ENCODE measurements at places on chromosomes 3 and 15.

GRCh38 chr3:48023377-48023776 is 7.2 kb upstream of the MAP4 start:
- DNase-seq = no peak

DNA sequence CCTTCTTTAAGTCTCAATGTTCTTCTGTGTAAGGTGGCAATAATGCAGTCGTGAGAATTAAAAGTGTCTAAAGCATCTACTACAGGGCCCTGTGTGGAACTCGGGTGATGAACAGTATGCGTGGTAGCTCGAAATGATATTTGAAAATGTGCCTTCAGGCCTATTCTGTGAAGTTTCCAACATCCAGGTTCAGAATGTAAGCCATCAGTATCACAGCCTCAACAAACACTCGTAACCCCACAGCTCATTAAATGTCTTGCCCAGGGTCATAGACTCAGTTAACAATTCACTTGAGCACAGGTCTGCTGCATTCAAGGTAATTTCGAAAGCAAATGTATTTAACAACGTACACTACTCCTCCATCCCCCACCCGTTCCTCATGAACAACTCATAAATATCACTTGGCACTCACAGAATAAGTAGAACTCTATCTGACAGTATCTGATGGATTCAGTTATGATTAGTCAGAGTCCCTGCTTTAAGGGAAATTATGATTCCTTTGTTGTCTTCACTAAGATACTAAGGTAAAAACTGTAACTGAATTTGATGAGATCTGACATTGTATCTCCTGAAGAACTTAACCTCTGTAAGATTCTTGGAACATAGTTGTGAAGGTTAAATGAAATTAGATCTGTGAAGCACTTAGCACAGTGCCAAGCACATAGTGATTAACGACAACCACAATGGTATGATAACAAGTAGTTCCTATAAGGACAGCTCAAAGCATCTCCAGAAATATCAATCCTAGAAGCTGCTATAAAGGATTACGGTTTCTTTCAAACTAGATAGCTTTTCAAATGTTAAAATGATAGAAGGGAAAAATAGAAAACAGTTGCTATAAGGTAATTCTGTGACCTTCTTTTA is 642.3 kb downstream of the TBL1XR1 start:
- no peak for DNase-seq

DNA sequence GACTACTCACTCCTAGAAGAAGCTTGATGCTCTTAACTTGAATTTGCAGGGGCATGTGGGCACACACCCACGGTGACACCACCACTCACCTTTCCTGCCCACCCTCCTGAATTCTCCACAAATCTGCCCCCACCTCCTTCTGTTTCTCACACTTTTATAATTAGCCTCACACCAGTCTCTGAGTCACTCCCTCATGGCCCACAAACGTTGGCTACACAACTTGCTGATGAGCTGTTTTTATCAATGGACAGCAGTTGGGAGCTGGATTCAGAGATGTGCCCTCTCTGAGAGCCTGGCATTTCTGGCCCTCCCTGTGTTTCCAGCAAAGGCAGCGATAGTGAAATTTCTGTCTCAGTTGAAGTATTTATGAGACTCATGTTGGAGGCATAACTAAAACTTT is 1.3 kb downstream of the COLQ start:
- DNase-seq = no peak

GRCh38 chr3:152608696-152609594 is 226.0 kb upstream of the P2RY1 start:
- DNase-seq = no peak

DNA sequence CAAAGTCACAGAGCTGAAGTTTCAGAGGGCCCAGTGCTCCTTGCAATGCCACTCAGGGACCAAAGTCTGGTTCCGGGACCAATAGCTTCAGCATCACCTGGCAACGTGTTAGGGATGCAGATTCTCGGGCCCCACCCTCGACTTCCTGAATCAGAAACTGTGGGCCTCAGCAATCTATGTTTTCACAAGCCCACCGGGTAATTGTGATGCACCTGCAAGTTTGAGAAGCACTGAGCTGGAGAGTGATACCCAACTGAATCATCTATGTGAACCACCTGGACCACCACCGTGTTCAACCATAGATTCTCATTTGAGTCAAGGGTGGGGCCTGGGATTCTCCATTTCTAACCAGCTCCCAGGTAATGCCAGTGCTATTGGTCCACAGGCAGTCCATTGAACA is 55.7 kb downstream of the CORO2B start:
- DNase-seq = no peak

DNA sequence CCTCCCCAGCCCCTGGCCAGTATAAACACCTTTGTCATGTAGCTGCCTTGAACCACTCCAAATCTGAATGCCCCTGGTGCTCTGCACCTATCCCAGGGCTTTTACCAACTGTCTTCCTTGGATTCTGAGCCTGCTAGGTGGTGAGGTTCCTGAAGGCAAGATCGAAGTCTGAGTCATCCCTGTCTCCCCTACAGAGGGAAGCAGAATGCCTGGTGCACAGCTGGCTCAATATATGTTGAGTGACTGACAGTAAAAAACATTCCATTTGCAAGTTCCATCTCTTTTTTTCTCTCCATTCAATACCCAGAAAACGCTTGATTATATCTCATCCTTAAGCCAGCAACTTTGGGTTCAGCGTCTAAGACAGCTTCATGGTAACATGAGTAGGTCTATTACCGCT is 24.7 kb downstream of the SLC24A1 start:
- DNase-seq = no peak

DNA sequence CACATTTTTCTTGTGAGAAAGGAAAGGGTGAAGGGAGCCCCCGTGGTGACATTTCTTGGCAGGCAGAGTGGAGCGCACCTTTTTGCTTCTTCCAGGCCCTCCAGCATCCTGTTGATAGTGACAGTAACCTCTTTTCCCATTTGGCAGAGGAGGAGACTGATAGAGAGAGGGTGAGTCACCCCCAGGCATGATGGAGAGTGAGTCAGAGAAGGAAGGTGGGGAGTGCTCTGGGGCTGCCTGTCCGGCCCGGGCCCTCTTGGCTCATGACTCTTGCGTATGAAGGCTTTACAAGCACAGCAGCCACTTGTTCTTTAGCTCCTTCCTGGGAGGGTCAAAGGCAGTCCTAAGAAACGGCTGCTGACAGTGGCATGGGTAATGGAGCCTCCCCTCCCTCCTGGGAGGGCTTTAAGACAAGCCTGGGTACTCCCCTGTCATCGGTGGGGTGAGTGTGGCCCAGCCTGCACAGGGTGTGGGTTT is 16.0 kb downstream of the ANKRD63 start:
- DNase-seq = no peak

DNA sequence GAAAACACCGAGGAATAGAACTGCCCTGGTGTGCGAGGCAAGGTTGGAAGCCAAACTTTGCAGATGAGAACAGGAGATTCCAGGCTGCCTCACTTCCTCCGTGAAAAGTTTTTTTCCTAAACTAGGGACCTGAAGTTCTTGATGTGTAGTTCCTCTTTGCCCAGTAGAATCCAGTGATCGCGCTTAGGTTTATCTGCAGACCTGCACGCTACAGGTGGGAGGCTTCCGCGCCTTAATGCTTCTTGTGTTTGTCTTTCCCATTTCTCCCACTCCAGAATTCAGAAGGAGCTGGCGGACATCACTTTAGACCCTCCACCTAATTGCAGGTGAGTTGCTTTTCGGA is 5.4 kb downstream of the UBE2E1 start:
- DNase-seq = no peak

- DNase-seq = no peak
Observed at GRCh38 chr3:53651927-53652326, 157.5 kb downstream of the CACNA1D start.

DNA sequence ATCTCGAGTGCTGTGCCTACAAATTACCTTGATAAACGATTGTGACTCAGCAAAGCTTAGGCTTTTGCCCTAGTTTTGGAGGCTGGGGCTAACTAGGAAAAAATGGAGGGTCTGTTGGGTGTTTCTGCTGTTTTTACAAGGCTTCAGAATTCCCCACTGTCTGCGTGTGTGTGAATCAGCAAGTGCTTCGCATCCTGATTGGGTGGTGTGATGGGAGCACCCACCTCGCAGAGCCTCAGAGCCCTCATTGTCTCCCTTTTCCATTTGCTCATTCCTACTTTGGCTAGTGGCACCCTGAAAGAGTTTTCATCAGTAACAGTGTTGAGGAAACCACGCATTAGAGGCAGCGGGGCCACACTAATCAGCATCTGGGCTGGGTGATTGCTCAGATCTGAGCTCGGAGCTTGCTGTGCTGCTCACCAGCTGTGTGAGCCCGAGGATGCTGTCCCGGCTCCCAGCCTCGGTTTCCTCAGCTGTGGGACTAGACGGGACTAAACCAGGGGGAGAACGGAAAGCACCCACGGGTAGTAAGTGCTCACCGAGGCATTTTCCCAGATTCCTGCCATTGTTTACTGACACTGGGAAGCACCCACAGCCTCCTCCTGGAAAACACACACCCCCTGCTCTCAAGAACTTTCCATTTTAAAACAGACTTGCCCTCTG is 40.6 kb downstream of the GOLGA8S start:
- no peak for DNase-seq

DNA sequence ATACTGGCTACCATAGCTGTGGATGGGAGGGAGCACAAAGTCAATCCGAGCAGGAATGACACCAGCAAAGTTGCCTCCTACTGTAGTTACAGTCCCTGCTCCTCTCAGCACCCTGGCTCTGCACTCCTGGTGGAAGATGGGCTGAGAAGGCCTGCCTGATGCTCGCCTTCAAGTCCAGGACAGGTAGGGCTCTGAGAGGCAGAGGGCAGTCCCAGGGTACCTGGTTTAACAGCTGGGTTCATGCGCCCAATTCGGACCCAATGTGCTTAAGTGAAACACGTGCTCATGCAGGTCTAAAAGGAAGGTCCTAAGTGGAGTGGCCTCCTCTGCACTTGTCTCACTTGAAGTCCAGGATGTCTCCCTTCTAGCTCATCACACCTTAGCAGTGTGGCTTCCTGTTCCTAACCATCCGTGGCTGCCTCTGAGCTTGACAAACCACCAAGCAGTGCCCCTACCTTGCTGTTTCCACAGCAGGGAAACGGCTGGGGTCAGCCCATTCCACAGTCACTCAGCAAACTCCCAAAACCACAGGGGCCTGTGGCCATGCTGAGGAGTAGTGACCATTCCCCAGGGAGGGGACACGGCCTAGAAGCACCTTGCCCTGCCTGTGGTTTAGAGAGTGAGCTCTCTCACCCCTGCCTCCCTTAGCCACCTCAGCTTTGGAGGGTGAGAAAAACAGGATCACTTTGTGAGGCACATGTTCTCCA is 3.9 kb upstream of the MUSTN1 start:
- DNase-seq = no peak

- no peak for DNase-seq
Observed at GRCh38 chr3:145719114-145719513, 441.9 kb downstream of the PLOD2 start.

GRCh38 chr15:29411299-29411698 is 141.7 kb upstream of the NSMCE3 start:
- DNase-seq = no peak

DNA sequence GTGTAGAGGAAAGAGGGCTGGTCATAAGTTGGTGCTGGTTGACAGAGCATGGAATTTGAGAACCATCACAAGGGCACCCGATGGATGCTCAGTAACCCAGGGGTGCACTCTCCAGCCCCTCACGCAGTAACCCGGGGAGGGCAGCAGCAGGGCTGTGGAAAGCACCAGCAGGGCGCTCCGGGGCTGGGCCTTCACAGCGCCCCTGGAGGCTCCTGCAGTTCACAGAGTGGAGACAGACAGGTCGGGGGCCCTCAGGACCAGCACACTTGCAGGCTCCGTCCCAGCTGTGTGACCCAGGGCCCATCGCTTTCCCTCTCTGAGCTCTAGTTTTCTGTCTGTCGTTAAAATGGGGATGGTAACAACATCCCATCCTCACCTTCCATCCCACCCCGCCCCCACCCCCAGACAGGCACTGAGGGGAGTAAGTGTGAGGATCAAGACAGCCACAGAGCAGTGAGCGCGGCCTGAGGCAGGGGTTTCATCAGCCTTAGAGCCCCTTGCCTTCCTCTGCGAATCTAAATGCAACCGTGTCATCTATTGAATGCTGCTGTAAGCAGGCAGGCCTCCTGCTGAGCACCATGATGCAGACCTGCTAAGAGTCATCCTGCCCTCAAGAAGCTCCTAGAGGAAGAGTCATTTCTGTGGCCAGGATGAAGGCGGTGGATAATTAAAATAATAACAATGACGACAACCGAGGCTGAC is 90.2 kb upstream of the LINGO1 start:
- no peak for DNase-seq

- DNase-seq = peak; percentile 38
Observed at GRCh38 chr15:41987246-41987924, 15.0 kb upstream of the EHD4 start.

- no peak for DNase-seq
Observed at GRCh38 chr3:135213822-135214221, 418.8 kb downstream of the EPHB1 start.

- no peak for DNase-seq
Observed at GRCh38 chr15:82178061-82178460, 84.5 kb downstream of the EFL1 start.

- no peak for DNase-seq
Observed at GRCh38 chr3:279325-279724, 82.8 kb downstream of the CHL1 start.

- no peak for DNase-seq
Observed at GRCh38 chr3:22942981-22943380, 260.1 kb upstream of the UBE2E2 start.

GRCh38 chr15:99442252-99442897 is 123.4 kb upstream of the MEF2A start:
- DNase-seq = no peak

GRCh38 chr3:167066977-167067786 is 312.9 kb downstream of the ZBBX start:
- no peak for DNase-seq

DNA sequence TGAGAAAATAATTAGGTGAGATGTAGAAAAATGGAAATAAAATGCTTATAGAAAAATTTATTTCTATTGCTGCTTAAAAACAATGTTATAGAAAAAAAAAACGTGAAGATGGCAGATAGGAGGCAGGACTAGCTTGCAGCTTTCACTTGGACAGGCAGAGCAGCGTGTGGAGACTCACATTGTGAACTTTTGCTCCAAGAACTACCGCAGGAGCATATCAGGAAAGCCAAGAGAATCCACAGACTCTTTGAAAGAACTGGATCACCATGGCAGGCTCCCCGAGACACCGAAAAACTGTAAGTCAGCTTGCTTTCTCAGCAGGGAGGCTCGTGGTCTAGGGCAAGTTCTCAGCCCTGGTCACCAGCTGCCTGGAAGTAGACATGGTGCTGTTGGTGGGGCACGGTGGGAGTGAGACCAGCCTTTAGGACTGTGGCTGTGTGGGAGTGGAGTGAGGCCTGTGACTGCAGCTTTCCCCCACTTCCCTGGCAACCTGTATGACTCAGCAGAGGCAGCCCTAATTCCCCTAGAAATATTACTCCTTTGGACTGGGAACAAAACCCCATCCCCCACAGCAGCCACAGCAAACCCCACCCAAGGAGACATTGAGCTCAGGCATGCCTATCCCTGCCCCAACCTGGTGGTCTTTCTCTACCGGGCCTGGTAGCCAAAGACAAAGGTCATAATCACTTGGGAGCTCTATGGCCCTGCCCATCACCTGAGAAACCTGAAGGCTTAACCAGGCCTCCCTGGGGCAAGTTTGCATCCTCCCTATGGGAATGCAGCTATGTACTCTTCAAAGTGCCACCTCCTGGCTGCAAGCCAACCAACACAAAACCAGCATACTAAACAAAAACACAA is 22.8 kb downstream of the STRIT1 start:
- DNase-seq = no peak

- no peak for DNase-seq
Observed at GRCh38 chr3:146561879-146562278, 17.5 kb upstream of the PLSCR1 start.

- no peak for DNase-seq
Observed at GRCh38 chr15:23002920-23003319, 22.8 kb upstream of the CYFIP1 start.

GRCh38 chr3:97863031-97863430 is 41.2 kb downstream of the CRYBG3 start:
- no peak for DNase-seq

GRCh38 chr3:171522651-171523050 is 62.4 kb upstream of the TNIK start:
- no peak for DNase-seq

Data from activated CD8-positive, alpha-beta memory T cell treated with anti-CD3 and anti-CD28 coated beads, Interleukin-2, amount 50 U/mL, for 48 hours (primary cell).